ENCODE measurements at places on chromosomes 7 and 10.

- no peak for DNase-seq
Observed at GRCh38 chr10:113095419-113096127, 145.5 kb downstream of the TCF7L2 start.

DNA sequence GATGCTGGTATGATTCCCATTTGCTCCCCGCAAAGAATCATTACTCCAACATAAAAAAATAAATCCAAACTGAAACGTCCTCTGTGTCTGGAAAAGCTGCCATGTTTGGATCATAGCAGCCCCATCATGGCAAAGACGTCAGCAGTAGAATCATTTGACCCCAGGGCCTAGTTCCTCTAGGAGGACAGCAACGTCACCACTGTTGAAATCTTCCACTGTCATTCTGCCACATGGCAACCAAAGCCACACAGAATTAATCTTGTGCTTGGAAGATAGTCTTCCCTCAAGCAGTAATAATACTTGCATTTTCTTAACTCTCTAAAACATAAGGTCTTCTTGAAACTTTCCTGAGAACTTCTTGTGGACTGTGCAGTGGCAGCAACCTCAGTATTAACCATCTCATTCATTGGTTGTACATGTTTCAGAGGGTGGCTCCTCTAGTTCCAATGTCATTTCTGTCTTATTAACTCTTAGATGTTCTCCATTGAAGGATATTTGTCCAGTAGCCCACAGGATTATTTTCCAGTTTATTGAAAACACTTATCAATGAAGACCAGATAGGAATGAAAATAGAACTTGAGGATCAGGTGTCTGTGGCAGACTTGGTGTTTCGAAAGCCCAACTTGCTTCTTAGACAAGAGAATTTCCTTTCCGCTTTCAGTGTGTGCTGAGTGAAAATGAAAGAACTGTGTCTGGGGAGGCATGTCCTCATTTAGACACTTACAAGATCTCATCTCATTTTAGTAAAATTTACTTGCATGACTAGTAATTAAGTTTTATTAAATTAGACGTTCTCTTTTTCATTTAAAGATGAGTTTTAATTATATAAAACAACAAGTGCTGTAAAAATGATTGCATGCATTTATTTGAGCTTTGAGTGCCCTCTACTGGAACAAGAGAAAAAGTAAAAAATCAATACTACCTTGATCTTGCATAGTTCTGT lies 28.9 kb upstream of the INHBA start:
- DNase-seq = no peak

GRCh38 chr10:35274498-35275060 lies 61.7 kb upstream of the CCNY start:
- no peak for DNase-seq

DNA sequence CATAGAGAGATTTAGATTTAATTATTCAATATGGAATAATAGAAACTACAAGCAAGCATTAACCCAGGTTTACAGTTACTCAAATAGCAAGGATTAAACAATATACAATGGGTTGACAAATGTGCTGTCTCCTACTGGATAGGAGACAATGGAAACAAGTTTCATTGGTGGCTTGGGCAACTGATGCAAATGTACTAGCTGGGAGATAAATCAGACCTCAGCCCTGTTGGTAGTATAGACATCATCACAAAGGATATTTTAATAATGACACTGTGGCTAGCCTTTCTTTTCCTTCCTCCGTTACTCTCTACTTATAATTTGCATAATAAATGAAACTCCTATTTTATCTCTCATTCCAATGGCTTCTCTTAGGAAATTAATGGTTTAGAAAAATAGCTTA lies 96.5 kb upstream of the DKK1 start:
- no peak for DNase-seq

DNA sequence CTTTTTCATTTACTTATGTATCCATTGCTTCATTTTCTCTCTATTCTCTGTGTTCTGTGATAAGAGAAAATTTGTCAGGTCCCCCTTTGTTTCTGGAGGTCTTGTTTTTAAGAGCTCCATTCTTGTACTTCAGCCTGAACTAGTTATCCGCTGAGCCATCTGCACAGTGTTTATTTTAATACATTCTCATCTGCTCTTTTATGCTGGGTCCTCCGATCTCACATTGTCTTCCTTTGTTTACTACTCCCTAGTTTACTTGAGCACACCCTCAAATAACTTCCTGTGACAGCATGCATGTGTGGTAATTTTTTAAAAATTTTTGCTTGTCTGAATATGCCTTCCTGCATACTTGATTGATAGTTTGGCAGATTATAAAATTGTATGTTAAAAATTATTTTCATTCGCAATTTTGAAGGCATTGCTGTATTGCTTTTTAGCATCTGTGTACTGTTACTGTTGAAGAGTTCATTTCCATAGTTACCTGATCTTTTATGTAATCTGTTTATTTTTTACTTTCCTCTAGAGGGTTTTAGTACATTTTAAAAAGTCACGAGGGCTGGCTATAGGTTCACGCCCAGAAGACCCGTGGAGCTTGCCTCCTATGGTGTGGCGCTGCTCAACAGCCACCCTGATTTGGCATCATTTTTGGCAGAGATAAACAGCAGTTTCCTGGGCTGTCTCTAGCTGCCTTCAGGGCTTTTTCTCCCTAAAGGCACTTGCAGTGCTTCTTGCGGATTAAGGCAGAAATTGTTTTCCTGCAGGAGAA lies 31.9 kb downstream of the RSBN1L start:
- peak; percentile 77 for DNase-seq

DNA sequence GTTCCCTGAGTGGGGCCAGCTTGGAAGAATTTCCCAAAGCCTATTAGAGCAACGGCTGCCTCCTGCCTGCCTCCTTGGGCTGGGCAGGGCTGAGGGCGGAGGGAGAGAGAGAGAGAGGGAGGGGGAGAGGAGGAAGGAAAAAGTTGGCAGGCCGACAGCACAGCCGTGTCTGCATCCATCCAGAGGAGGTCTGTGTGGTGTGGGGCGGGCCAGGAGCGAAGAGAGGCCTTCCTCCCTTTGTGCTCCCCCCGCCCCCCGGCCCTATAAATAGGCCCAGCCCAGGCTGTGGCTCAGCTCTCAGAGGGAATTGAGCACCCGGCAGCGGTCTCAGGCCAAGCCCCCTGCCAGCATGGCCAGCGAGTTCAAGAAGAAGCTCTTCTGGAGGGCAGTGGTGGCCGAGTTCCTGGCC lies at the start of gene AQP1:
AQP1 (plus strand) TSS at position 293 of the 409 bp plus-strand sequence; CDS start at position 350, 57 bp downstream.
- peak; percentile 63 for DNase-seq

DNA sequence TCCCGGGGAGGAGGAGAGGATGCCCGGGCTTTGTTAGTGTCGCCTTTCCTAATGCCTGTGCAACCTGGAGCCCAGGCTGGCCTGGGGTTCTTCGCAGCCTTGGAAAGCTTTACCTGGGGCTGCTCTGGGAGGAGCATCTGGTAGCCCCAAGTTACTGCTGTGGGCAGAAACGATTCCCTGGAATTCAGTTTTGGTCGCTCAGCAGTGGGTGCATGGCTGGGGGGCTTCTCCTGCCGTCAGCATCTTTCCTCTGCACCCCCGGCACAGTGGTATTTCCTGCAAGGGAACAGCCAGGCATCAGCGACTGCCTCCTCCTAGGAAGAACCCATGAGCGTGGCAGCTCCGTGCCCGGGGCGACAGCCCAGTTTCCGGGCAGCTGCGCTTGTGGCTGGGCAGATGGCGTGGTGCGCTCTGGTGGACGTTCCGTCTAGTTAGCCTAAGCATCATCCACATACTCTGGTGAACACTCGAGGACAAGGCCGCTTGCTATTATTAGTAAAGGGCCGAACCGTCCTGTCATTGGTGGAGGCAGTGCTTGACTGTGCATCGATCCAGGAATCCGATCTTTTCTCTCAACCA lies 107.0 kb upstream of the BTBD16 start:
- DNase-seq = no peak

GRCh38 chr7:26451997-26452396 lies 160.3 kb downstream of the SNX10 start:
- DNase-seq = no peak

DNA sequence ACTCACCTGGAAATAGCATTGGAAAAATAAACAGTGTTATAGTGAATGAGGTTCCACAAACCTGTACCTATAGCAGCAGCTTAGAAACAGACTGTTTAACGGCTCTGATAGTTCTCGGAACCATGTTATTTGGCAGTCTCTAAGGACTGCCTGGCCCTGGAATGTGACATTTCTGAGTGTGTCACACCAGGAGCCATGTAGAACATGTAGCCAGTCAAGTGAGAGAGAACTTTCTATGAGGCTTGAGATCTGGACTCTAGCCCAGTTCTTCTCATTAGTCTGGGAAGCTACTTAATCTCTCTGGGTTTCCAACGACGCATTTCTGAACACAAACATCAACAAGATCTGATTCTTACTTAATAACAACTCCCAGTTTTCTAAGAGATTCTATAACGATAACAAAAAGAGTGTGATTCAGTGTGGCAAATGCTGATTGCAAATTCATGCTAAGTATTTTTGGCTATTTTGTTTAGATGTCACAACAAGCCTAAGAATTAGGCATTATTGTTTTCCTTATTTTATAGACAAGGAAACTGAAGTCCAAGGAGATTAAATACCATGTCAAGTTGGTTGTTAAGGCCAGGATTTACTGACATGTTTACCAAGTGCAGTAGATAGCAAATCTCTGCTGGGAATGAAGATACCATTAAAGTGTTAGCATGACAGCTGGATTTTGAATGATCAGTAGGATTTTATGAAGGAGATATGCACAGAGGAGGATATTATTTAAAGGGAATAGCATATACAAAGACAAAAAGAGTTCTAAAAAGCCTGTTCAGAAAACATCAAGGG lies 47.2 kb downstream of the APBB1IP start:
- peak; percentile 90 for DNase-seq

- DNase-seq = no peak
Observed at GRCh38 chr10:68163735-68164134, 54.4 kb downstream of the MYPN start.

DNA sequence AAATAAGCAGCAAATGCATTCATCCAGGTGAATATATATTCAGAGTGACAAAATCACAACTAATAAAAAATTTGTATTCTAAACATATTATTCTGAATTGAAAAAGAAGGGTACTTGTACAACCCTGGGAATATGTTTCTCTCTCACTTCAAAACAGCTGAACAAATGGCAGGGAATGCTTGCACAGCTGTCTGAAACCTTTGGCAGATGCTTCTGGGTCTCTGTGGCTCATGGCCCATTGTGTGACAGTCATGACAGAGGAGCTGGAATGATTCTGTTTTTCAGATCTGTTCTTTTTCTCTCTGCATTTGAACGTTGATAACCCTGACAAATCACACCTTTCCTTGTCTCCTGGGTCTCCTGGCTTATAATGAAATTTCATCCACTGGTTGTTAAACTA lies 275.7 kb upstream of the FZD1 start:
- no peak for DNase-seq

GRCh38 chr10:113988535-113988934 lies 55.1 kb upstream of the ADRB1 start:
- DNase-seq = no peak

DNA sequence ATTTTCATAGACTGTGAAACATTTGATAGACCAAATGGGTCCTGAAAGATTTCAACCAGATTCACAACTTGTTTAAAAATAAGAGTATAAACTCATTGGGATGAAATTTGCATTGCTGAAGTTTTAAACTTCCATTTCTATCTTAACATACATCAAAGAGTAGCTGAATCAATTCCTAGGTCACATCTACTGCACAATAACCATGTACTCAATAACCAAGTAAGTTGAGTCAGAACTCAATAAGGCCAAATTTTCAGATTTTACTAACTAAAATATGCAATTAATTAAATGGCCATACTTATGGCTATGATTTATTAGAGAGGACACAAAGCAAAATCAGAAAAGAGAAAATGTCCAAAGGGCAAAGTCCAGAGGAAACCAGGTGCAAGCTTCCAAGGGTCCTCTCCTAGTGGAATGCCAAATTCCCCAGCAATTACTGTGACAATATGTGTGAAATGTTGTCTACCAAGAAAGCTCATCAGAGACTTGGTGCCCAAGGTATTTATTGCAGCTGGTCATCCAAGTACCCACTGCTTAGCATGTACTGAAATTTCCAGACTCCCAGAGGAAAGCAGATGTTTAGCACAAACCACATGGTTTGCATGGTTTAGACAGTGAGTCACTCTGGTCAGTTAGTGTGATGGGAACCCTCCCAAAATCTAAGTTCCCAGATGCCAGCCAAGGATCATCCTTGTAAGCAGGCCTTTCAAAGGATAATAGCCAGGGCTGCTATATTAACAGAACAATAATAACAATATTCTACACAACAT lies 238.9 kb downstream of the IPMK start:
- peak; percentile 89 for DNase-seq

- DNase-seq = peak; percentile 44
Observed at GRCh38 chr10:92567952-92568600, 5.8 kb downstream of the IDE start.

DNA sequence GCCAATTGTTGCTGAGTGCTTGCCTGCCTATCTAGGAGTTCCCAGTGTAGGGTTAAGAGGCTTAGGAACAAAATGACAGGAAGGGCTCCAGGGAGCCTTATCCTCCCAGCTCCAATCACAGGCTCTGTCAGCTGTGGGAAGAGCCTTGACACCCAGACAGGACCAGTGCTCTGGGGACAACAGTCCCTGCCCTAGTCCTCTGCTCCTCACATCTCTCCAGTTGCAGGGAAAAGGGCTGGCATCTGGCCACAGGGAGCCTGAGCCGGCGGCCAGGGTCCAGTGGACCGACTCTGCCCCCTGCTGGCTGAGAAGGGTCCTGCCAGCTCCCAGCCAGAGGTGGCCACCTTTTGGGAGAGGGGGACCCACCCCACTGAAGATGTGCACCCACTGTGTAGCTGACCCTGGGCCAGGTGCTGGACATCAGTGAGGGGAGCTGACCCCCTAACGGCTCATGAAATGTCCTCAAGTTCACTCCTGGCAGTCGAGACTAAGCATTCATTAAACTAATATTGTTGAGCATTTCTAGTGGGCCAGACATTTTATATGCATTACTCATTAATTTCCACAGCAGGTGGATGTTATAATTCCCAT lies 17.6 kb downstream of the DNAJB12 start:
- peak; percentile 75 for DNase-seq

- DNase-seq = no peak
Observed at GRCh38 chr7:49866076-49866735, 92.8 kb downstream of the VWC2 start.

- DNase-seq = peak; percentile 48
Observed at GRCh38 chr7:127833641-127834040, 181.6 kb downstream of the SND1 start.

- no peak for DNase-seq
Observed at GRCh38 chr7:82816272-82816671, 346.4 kb downstream of the PCLO start.

- DNase-seq = no peak
Observed at GRCh38 chr7:64666663-64667050, 724 bp downstream of the ZNF107 start.

DNA sequence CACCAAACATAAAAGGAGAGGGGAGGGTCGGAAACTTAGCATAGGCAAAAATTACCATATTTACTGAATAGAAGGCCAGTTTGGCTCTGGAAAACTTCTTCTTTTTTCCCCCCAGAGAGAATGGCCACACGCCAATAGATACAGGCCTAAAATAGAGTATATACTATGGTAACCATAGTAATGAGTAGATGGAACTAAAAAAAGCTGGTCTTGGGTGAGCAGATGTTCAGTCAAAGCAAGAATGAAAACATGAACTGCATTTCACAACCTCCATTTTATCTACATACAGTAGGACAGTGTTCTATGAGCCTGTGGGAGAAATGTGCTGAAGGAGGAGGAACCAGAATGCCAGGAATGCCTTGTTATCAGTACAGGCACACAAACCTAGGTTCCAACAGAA lies 141.7 kb upstream of the SEMA3A start:
- DNase-seq = peak; percentile 52
